ENCODE measurements at places on chromosomes 3 and 15.

DNA sequence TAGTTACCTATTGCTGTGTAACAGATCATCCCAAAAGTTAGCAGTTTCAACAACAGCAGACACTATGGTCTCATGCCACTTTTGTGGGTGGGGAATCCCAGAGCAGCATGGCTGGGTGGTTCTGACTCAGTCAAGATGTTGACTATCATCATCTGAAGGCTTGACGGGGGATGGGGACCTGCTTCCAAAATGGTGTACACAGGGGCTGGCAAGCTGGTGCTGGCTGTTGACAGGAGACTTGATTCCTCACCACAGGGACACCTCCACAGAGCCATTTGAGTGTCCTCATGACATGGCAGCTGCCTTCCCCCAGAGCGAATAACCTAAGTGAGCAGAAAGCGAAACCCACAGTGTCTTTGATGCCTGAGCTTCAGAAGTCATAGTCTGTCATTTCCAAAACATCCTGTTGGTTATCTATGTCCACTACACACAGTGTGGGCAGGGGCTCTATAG, 19.1 kb downstream of the DNAJB8 start:
- no peak for DNase-seq

DNA sequence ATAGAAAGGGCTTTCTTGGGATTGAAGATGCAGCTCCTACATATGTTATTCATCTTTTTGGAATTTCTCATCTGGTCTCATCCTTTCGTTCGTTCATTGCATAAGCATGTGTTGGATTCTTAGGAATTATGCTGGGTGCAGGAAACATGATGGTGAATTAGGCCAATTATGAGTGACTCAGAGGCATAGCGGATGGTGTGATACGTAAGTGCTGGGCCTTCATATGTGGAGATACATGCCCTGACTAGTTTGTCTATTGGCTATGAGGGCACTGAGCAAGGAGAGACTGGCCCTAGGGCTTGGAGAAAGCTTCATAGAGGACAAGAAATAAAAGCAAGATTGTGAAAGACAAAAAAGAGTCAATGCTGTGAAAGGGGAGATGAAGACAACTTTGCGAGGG, 235.1 kb downstream of the MYRIP start:
- peak; percentile 71 for DNase-seq

DNA sequence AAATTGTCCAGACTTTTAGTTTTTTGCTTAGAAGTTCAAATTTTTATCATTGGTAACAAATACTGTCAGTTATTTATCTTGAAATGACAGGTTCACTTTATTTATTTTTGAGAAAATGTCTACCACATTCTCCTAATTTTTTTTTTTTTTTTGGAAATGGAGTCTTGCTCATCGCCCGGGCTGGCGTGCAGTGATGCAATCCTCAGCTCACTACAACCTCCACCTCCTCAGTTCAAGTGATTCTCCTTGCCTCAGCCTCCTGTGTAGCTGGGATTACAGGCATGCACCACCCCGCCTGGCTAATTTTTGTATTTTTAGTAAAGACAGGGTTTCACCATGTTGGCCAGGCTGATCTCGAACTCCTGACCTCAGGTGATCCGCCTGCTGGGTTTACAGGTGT, 16.1 kb upstream of the EBLN2 start:
- DNase-seq, result no peak

DNA sequence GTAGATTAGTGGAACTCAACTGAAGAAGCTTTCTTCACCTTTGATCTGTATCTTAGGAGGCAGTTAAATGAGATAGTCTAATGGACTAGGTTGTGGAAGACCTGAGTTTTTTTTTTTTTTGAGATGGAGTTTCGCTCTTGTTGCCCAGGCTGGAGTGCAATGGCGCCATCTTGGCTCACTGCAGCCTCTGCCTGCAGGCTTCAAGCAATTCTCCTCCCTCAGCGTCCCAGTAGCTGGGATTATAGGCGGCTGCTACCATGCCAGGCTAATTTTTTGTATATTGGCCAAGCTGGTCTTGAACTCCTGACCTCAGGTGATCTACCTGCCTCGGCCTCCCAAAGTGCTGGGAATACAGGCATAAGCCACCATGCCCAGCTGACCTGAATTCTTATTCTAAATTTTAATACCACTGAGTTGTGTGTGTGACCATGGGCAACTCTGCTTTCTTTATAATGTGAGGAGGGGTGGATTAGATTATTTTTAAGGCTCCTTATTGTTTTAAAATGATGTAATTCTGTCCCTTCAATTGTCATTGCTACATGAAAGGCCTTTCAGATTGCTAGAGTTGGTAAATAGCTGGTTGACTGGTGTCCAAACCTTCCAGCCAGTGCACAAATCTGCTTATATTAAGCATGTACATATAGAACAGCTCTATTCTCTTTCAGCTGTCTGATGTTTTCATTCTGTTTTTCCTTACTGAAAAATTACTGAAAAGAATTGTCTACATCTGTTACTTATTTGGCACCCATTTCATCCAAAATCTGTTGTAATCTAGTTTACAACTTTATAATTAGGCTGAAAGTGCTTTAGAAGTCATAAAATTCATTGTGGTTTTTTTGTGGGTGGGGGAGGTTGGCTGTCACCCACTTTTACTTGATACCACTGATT, 2.3 kb downstream of the LNP1 start:
- no peak for DNase-seq

DNA sequence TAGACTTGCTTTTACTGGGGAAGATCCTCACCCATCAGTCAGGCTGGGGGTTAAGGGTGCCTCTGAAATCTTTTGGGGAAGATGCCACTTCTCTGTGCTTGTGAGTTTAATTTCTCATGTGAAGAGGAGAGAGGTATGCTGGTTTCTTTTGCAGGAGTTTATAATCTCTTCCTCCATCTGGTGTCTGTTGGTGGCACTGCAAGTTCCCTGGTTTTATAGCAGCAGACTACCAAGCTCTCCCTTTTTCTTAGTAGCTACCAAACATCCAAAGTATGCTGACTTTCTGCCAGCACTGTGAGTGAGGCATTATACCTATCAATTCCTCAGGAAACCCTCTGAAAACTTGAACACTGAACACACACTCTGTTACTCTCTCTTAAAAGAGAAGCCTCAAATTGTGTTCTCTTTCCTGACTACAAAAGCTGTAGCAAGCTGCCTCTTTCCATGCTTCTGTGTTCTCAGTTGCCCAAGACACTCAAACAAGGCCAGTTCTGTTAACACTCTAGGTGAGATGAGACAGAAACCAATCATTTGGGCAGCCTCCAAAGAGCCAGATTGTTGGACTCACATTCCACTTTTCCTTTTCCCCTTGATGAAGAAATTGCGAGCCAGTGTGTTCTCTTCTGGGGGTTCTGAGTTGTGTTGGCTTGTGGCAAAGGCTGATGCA, 299.5 kb downstream of the GAP43 start:
- no peak for DNase-seq

GRCh38 chr3:130925628-130926027, 31.7 kb downstream of the ATP2C1 start:
- no peak for DNase-seq

- no peak for DNase-seq
These were observed 104.9 kb downstream of the OXNAD1 start for GRCh38 chr3:16369885-16370284.

- no peak for DNase-seq
These were observed 103.8 kb downstream of the GALK2 start for GRCh38 chr15:49273734-49274318.

DNA sequence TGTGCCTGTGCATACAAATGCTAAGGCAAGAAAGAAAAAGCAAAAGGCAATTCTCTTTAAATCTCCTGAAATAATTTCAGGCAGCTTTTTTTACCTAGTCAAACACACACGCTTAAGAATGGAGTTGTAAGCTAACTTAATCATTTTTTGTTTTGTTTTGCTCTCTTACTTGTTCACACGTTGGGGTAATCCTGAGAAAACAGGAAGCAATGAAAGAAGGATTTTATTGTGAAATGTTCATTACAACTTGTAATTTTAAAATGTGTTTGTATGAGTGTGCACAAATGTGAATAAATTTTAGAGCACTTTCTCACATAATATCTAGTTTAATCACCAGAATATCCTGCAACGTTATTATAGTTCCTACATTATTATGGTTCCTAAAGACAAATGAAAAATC, 263.8 kb downstream of the LPP start:
- DNase-seq, result no peak

GRCh38 chr3:168091302-168091858, 4.3 kb downstream of the GOLIM4 start:
- no peak for DNase-seq

DNA sequence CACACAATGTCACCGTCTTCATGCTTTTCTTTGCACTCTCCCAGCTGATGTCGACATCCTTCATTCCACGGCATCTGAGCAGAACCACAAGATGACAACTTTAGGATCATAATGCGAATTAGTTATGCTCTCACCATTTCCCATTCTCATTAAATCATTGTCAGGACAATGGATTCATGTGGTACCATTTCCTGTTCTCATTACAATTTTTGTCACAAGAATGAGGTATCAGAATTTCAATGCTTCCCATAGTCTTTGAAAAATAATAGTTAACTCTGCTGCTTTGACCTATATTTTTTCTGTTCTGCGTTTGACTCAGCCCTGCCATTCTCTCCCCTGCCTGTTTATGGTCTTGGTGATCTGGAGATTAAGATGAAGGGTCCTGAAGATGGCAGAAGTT, 175.7 kb upstream of the MDFIC2 start:
- no peak for DNase-seq

DNA sequence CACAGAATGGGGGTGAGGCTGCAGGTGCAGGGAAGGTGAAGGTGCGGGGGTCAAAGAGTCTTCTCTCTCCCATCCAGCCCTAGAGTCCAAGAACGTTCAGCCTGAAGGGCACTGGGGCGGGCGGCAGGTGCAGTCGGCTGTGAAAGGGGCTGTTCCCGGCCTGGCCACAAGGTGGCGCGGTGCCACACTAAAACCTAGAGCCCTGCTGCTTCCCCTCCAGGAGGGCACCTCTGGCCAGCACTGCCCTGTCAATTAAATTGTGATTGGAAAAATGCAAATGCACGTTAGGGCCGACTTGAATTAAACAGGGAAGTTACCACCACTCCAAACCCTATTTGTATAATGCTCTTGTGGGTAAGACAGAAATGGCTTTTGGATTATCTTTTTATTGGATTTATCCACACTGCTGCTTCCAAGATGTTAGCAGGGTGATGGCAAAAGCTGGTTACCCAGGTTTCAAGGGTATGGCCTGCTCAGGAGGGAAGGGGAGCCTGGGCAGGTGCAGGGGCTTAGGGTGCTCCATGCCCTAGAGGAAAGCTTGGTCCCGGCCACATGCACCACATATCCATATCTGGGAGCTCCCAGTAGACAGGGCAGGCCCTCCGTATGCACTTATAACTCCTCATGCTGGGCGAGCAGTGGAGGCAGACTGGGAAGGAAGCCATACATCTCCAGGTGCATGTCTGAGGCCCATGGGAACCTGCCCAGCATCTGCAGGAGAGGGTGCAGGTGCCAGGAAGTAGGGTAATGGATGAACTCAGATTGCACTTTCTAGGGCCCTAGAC, 119.8 kb downstream of the ADCY5 start:
- DNase-seq, result peak; percentile 12

GRCh38 chr15:60396100-60396499, 1.7 kb downstream of the ANXA2 start:
- DNase-seq, result no peak

DNA sequence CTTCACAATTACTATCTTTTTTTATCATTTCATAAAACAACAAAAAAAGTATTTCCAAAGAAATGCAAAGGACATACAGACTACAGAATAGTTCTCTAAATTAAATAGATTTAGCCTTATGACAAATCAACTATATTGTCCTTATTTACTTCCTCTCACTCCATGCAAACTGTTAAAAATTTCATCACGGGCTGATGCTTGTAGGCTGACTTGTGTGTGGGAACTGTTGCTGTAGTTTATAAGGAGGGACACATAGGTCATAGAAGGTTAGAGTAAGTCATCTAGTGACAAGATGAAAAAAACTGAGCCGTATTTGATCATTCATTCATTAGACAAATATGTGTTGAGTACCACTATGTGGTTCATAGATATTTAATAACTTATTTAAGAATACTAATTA, 232.5 kb upstream of the TBL1XR1 start:
- DNase-seq, result no peak

DNA sequence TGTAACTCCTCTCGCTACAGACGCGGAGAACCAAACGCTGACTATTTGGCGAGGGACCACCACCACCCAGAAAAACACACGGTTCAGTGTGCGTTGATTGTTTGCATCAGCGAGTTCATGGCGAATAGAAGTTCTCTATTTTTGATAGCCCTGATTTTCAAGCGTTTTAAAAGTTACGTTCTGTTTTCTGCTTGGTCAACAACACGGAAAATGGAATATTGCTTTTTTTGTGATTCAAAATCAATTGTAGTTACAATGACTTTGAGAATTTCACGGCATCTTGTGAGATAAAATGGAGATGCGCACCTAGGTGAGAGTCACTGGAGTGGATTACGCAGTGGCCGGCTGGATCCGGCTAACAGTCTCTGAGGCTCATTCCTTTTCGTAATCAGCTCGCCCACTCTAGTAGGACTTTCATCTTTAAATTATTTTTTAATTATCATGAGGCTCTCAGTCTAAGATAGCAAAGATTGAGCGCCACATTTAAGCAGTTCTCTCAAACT, 54.8 kb downstream of the CCDC54 start:
- no peak for DNase-seq

GRCh38 chr15:72685301-72685924, 569 bp downstream of the HIGD2B start:
- no peak for DNase-seq

DNA sequence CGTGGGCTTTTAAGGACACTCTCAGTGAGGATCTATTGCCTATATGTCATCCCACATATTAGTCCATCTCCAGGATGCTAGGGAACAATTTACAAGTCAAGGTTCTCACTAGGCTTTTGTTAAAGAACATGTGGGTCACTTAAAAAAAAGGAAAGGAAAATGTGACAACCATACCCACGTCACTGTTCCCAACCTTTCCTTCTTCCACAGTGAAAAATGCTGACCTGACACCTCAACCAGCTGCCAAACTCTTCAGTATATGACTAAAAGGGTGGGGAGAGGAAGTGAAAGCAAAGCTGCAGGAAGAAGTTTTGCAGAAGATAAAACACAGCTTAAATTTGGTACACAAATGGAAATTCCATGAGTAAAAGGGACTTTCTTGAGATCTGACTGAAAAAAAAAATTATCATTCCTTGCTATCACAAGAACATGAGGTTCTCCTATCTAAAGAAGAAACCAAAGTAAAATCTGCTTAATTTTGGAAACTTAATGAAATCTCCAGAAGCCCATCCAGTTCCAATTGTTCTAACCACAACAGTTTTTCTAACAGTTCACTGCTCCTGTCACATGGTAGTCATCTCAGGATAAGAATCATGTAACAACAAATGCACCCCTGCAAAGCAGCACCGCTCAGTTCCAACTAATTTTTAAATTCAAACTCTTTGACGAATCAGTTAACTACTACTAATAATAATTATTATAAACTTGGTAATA, 117.0 kb upstream of the TSPAN3 start:
- no peak for DNase-seq

- DNase-seq, result no peak
These were observed 17.6 kb downstream of the EFCC1 start for GRCh38 chr3:129018751-129019150.

GRCh38 chr3:63961891-63962290, 49.7 kb upstream of the SCAANT1 start:
- DNase-seq, result no peak

DNA sequence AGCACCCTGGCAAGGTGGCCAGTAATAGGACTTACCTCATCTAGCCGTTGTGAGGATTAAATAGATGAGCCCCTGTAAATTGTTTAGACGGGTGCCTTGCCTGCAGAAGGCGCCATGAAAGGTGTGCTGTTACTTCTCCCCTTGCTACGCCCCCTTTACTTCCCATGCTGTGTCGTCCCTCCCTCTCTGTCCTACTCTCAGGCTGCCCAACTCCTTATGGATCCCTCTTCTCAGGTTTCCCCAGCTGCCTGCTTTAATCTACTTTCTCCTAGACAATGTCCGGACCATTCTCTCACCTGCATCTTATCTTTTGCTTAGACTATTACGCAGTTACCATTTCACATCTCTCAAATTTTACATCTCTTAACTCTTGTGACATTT, 1.7 kb upstream of the FBXW12 start:
- no peak for DNase-seq

All from AG09319 (cell line).